ENCODE measurements at places on chromosomes 12 and 14.

GRCh38 chr12:29228474-29229157, 79.5 kb downstream of the FAR2 start:
- no peak for DNase-seq

GRCh38 chr12:92629349-92630065, 73.3 kb upstream of the PLEKHG7 start:
- DNase-seq = no peak

DNA sequence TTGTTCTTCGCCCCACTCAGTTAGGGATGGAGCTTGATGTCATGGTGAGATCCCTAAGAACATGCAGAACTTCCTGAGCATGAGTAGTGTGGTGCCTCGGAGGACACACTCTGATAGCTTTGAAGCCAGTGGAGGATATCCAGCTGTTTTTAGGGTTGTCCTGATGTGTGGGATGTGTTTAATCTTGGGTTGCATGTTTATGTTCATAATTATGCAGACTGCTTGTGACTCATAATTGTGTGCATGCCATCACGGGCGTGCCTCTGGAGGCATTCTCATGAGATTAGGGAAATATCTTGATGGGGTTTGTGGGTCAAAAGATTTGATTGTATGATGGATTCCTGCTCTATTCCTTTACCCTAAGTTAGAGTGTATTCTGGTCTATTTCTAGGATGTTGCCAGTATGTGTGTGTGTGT, 267.4 kb upstream of the PELI2 start:
- no peak for DNase-seq

DNA sequence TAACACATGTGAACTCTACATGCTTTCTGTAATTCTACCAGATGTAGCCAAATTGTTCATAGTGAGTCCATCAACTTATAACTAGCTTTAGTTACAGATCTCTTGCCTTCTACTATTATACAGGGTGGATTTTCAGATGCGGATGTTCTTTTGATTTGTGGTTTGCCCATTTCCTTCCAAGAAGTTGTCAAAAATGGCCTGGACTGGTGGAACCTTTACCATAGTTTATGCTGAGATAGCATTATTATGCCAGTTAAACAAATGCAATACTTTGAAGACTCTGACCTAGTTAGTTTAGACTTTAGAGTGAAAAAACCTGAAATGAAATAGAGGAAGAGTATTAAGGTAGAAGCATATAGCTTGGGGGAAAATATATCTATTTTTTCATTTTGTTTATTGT, 27.4 kb upstream of the CFL2 start:
- no peak for DNase-seq

DNA sequence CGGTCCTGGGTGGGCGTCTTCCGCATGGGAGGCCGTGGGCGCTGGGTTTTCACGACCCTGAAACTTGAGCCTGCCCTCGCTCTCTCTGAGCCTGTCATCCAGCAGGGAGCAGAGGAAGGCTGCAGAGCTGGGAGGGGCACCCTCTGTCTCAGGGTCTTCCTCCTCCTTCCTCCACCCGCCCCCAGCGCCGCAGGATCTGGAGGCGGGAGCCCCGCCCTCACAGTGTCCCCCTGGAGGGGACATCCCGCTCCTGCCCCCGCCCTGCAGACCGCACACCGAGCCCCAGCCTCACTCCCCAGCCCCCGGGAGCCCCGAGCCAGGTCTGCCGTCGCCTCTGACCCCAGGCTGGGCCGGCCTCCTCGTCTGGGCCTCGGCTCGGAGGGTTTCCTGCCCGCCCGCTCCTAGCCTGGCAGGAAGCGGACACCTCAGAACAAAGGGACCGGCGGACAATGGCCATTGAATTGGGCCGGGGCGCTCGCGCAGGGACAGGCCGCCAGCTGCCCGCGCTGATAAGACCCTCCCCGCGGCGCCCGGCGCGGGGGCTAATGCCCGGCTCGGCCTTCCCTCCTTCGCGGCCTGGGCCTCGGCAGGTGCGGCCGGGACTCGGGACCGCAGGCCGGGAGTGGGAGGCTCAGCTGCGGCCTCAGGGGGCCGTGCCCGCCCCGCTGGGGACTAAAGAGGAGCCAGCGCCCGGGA, 15.3 kb upstream of the NUDT14 start:
- no peak for DNase-seq

- DNase-seq = no peak
These were observed 486.8 kb downstream of the KCNH5 start for GRCh38 chr14:62558451-62558850.

- no peak for DNase-seq
These were observed 19.9 kb downstream of the PPP2R5C start for GRCh38 chr14:101781240-101782061.

Measured in stimulated activated CD8-positive, alpha-beta memory T cell treated with anti-CD3 and anti-CD28 coated beads, Interleukin-15, amount 100 ng/mL, for 4 hours (primary cell).